ENCODE measurements at places on chromosomes 7 and 10.
A peak's percentile ranks its signal among the peaks of the same experiment; 100 is the strongest.

- DNase-seq = no peak
These were observed 103.4 kb downstream of the ATXN7L1 start for GRCh38 chr7:105773030-105773460.

DNA sequence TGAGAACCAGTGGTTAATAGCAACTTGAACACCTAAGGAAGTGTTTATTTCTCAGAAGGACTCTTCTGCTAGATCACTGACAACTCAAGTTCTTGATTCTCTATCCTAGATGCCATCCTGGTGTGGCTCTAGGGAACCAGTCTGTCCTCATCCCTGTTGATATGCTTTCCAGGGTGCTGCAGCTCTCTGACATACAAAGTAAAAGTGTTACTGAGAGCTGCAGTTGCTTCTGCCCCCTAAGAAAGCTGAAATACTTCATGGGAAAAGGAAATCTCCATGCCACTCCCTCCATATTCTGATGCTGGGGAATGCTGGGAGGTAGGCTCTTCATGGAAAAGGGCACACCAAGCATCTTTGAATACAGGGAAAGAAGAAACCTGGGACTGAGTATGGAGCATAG, 168.1 kb downstream of the KLF6 start:
- DNase-seq = no peak

DNA sequence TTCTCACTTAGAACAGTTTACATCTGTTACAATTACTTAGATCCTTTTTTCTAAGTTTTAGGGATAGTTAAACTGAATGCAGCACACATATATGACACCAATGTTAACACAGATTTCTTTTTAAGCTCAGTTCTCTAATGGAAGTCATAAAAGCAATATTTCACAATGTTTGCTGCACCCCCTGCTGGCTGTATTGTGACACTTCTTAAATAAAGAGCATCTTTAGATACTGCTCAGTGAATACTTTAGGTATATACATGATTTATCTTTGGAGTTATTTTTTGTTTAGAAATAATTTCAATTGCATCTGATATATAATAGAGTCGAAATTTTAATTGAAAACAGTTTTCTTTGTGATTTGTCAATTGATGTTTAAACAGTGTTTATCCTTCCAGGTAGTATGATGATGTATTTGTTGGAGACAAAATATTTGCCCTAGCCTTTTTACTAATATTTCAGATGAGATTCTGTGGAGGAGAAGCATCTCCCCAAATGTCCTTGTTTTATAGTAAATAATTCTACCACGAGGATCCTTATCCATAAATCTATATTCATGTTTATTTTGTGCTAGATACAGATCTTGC, 174.4 kb downstream of the ST7 start:
- peak; percentile 29 for DNase-seq

DNA sequence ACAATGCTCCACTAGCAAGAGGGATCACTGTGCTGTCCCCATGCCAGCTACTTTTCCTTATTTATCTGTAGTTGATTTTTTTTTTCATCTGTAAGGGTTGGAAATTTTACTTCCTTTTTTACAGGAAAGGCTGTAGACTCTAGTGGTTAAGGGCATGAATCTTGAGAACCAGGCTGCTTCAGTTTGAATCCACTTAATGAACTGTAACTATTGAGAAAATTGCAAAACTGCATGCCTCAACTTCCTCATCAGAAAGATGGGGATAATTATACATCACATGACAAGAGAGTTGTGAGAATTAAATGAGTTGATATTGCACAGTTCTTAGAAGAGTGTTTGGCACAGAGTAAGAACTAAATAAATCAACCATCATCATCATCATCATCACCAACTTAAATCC, 106.4 kb upstream of the GSDME start:
- DNase-seq = no peak

- DNase-seq = no peak
These were observed 193.7 kb downstream of the RNLS start for GRCh38 chr10:88389456-88389855.

- no peak for DNase-seq
These were observed 102.7 kb upstream of the C7orf33 start for GRCh38 chr7:148487912-148488311.

DNA sequence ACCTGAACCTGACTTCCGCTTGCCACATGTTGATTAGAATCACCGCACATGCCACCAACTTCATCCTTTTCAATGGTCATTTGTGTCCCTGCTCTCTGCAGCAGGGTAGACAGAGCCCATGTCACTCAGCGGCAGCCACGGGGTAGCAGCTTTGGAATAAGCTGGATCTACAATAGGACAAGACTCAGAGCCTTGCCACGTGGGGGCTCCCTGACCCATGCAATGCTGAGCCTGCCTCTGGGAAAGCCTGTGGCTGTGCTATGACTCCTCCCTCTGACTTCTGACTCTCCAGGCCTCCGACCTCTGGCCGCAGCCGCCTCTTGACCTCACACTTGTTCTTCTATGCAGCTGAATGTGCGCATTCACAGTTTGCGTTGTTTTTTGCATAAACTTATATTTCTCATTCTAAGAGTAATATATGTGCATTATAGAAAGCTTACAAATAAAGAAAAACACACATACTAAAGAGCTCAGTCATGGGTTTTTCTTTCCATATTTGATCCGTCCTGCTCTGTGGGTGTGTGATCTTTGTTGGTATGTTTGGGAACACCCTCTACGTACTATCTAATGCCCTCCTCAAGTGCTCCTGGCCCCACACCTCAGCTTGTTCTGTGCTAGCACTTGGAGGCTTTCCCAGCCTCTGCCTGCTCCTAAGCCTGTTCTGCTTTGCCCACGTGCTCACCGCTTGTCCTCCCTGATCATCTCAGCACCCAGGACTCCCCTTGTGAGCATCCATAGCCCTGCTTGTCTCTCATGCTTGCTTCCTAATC, 198.0 kb upstream of the MKI67 start:
- no peak for DNase-seq

GRCh38 chr7:67753891-67754290, 757.3 kb downstream of the TYW1 start:
- DNase-seq = no peak

GRCh38 chr10:124001391-124002148, 91.8 kb downstream of the CHST15 start:
- DNase-seq = no peak

DNA sequence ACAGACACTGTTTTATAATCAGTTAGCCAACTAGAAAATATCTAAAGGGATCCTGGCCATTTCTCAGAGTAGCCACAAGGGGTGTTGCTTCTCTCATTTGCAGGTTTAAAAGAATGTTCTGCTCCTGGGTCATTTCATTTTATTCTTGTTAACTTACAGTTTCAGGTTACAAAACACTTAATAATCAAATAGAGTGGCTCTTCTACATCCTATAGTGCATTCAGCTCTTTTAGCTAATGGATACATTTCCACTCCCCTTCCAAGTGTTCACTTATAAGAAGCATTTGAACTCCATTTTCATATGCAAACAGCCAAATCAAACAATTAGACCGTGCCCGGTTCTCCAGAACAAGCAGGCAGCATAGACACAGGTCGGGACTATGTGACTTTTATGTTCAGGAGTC, 117.5 kb downstream of the TRIL start:
- no peak for DNase-seq

DNA sequence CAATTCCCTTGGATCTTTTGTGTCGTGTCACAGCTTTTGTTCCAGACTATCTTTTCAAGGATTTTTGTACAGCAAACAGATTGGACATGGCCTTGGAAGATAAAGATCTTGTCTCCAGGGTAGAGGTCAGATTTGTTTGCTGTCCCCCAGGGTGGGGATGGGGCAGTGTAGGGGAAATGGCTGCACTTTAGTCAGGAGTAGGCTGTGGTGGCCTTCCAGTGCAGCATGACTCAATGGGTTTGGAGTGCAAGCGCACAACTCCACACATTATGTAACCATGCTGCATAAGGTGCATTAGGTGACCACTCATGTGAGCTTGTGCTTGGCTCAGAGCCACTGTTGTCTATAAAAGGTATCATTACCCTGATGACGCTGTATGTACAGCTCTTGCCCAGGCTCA, 23.9 kb upstream of the ADAMTS14 start:
- DNase-seq = no peak

All from omental fat pad (tissue), 4 donors.